ENCODE measurements at places on chromosomes 6 and 20.

- no peak for DNase-seq
Observed at GRCh38 chr20:13348311-13349234, 127.5 kb downstream of the ISM1 start.

DNA sequence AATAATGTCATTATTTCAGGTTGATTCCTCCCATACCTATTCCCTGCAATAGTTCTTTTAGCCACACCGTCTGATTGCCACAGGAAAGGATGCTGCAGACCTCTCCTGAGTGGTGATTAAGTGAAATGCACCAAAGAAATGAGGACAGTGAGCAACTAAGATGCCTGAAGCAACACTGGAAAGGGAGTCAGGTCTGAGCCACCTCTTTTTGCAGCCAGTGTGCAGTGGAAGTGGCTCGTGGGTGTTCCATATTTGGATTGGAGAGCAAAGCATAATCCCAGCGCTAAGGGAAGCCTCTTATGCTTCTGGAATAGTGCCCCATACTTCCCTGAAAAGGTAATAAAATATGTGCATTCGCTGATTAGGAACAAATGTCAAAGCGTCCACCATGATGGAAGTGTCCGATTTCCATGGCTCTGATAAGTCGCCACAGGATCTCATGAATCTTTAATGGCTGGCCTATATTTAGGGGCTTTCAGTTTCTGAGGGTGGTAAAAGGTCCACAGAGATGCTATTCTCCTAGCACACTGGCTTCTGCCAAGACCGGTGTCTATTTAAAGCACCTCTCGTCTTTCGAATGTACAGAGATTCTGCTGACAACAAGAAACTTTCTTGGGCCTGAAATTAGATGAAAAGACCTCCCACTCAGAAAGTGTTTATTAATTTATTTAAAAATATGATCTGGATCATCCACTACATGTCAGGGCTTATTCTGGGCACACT, 253.9 kb downstream of the SLC24A3 start:
- no peak for DNase-seq

GRCh38 chr6:81614292-81614691, 138.2 kb downstream of the TENT5A start:
- DNase-seq: no peak

DNA sequence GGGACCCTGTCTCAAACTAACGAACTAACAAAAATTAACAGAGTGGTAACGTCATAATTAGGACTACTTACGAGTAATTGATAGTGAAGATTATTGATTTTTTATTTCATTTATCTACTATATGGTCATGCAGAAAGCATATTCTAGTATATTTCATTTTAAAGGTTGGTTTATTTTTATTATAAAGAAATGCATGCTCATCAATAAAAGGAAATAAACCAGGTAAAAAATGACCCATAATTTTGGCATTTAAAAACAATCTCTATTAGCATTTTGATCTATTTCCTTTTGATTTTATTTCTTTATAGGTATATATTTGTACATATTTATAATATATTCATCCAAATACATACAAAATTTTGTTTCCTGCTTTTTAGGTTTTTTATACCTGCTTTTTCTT, 401.4 kb upstream of the ID4 start:
- no peak for DNase-seq

DNA sequence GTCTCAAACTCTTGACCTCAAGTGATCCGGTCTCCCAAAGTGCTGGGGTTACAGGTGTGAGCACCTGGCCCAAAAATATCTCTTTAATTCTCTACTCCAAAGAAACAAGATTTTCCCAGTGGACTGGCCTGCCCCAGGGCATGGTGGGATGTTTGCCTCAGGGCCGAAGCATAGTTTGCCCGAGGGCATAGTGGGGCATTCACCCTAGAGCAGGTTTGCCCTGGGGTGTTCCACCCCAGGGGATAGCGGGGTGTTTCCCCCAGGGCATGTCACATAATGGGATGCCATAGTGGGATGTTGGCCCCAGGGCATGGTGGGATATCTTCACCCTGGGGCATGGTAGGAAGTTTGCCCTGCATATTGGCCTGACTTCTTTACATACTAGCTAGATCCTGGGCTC, 97.2 kb downstream of the VEGFA start:
- no peak for DNase-seq

- DNase-seq: no peak
Observed at GRCh38 chr20:31894980-31895675, 24.7 kb downstream of the TTLL9 start.

GRCh38 chr6:165657325-165657680, 5.7 kb downstream of the PDE10A start:
- DNase-seq: no peak

- no peak for DNase-seq
Observed at GRCh38 chr6:14933183-14933544, 312.7 kb upstream of the JARID2 start.

GRCh38 chr6:105363100-105363754, 39.7 kb downstream of the PREP start:
- no peak for DNase-seq

- DNase-seq: no peak
Observed at GRCh38 chr6:92231171-92231701, 1188.1 kb downstream of the EPHA7 start.

GRCh38 chr6:165930668-165931214, 236.9 kb downstream of the TBXT start:
- no peak for DNase-seq

DNA sequence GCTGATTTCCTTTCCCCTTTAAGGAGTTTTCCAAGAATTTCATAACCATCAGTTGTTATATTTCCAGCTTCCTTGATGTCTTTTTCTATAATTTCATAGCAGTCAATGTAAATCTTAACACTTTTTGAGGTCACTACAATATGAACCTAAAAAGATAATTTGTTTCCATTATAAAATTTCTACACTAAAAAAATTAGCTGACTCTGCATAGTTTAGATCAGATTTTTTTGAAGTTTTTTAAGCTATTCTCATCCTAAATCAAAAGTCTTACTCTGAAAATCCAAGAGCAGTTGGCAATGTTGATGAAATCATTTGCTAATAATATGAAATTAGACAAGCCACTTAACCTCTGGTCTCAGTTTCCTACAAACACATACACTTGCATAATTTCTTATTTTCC, 96.8 kb downstream of the COL12A1 start:
- no peak for DNase-seq

DNA sequence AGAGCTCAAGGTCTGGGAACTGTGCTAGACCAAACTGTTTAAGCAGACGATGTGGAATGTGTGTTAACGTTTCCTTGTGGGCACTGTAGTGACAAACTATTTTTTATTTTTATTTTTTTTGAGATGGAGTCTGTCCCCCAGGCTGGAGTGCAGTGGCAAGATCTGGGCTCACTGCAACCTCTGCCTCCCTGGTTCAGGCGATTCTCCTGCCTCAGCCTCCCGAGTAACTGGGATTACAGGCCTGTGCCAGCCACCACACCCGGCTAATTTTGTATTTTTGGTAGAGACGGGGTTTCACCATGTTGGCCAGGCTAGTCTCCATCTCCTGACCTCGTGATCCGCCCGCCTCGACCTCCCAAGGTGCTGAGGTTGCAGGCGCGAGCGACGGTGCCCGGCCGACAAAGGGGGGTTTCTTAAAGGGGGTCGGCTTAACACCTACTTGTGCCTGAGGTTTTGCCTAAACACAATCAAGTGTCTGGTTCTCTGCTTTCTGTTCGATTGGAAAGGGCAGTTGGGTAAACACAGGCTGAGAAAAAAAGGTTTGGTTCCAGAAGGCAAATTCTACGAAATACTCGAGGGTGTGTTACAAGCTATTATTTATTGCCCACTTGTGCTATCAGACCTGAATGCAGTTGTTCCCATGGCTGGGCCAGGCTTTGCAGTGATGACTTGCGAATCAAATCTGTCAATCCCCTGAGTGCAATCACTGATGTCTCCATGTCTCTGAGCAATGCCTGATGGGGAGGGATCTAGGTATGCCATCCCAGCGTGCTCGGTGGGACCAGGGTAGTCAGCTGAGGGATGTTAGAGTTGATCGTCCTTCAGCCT, 1.3 kb downstream of the NOP56 start:
- DNase-seq: no peak

GRCh38 chr20:56796345-56796744, 167.2 kb downstream of the TFAP2C start:
- no peak for DNase-seq

DNA sequence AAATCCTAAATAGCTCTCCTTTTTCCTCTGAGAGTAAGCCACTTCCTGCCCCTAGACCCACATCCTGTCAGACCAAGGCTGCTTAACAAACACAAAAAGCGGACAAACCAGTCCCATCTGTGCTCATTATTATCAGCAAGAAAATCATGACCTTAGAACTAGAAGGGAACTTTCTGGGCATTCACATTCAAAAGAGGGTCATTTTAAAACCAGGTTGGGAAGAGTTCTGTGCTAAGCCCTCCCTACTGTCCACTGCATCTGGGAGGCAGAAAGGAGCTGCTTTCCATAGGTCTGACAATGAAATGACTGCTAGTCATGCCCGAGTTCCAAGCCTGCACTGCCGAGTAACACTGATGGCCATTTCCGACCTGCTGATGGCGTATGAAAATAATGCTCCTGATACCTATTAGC, 15.4 kb downstream of the EZR start:
- DNase-seq: no peak

DNA sequence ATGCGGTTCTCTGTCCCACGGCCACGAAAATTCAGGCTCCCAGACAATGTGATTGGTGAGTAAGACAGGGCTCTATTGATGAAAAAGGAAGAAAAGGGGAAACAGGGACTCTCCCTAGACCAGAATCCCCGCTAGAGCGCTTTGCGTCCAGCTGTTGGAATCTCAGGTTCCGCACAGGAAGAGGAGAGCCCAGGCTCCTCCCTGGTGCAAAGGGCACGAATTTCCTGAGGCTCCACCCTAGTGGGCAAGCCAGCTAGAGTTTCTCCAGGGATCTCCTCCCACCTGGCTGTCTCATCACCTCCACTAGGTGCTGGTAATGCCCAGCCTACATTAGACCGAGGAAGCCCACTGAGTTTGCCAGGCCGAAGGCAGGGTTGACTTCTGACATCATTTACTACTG, 135.9 kb upstream of the SOX4 start:
- no peak for DNase-seq

- no peak for DNase-seq
Observed at GRCh38 chr6:83417880-83418663, 12.8 kb downstream of the ME1 start.

DNA sequence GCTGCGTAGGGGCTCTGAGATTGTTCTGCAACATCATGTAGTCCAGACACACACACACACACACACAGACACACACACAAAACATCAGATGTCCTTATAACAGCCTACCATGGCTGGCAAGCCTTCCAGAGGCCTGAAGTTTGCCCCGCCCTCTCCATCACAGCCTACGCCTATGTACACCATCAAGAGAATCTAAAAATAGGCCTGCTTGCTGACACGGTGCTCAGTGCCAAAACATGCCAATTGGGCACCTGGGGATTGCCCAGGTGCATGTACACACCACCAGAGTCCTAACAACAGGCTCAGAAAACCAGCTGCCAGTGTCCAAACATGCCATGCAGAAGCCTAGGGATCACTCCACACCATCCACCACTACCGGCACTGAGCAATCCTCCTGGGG, 391.7 kb upstream of the SPTLC3 start:
- DNase-seq: no peak

DNA sequence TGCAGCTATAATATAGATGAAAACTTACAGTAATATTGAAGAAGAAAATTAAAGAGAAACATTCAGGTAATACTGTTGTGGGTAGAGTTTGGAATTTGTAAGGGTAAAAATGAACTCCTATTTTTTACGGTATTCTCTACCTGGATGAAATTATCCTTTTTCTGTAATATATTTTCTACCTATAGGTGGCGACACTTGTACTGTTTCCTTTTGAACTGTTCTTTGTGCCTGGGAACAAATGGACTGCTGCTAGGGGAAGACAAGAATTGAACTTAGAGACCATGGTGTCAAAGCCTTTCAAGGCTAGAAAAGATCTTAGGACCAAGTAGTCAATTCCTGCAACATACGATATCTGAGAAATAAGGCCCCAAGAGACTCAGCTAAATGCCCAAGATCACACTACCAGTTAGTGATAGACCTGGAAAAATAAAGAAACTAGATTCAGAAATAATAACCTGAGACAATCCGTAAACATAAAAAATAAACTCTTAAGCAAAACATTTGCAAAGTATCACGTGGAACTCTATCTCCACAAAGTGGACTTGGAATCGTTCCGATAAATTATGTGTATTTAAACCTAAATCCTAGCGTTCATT, 383.8 kb downstream of the TFAP2A start:
- DNase-seq: no peak

- no peak for DNase-seq
Observed at GRCh38 chr20:43985121-43985520, 70.5 kb downstream of the TOX2 start.

DNA sequence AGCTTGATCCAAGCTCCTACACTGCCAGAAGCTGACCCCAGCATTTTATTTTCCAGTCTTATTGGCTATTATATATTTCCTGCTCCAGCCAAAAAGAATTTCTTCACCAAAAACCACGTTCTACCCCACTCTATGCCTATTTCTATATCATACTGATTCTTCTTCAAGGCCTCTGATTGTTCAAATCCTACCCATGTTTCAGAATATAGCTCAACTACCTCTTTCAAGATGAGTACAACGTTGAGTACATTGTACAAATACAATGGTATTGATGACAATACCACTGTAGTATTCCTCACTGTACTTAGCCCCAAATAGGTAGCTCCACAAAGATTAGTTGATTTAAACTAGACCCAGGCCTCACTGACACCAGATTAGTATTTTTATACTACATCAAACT, 31.0 kb downstream of the ASCC3 start:
- no peak for DNase-seq

DNA sequence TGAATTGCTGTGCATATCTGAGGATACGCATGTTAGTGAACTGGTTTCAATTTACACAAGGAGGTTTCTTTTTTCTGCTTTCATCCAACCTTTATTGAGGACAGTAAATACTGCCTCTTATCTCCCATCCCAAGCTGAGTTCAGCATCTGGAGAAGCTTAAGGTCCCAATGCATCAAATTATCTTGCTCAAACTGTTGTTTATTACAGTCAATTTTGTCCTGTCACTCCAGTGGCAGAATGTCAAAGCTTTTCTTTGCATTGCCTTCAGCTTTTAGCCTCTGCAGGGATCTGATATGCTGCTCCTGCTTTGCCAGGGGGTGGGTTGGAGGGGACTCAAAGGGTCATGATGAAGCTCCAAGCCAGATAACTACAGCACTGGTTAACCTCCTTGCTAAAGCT, 435.4 kb upstream of the SOX4 start:
- DNase-seq: no peak

GRCh38 chr20:58665606-58666005, 14.5 kb downstream of the STX16 start:
- DNase-seq: no peak

- DNase-seq: no peak
Observed at GRCh38 chr6:140486450-140487361, 1112.3 kb upstream of the CITED2 start.

- no peak for DNase-seq
Observed at GRCh38 chr6:13026557-13026956, 301.8 kb downstream of the TBC1D7 start.

DNA sequence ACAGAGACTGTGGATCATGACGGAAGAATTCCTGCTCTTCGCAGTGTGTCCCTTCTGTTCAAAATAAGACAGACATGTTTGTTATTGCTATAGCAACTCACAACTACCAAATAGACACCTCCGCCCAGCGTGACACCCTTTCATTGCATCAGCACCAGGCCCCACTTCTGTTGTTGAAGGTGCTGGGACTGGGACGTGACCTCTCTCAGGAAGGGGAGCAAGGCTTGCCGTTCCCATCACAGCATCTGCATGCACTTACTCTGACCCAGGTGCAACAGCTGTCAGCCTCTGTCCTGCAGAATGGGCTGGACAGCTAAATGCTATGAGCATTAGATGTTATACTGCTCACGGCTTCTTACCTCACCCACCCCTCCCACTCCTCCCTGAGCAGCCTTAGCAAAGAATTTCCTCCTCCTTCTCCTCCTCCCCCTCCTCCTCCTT, 94.1 kb downstream of the DACT2 start:
- DNase-seq: no peak
